AG04449 (cell line): ENCODE measurements at places on chromosomes 16 and 17.

- DNase-seq: no peak
These were observed 579.7 kb downstream of the CDH13 start for GRCh38 chr16:83206426-83206825.

DNA sequence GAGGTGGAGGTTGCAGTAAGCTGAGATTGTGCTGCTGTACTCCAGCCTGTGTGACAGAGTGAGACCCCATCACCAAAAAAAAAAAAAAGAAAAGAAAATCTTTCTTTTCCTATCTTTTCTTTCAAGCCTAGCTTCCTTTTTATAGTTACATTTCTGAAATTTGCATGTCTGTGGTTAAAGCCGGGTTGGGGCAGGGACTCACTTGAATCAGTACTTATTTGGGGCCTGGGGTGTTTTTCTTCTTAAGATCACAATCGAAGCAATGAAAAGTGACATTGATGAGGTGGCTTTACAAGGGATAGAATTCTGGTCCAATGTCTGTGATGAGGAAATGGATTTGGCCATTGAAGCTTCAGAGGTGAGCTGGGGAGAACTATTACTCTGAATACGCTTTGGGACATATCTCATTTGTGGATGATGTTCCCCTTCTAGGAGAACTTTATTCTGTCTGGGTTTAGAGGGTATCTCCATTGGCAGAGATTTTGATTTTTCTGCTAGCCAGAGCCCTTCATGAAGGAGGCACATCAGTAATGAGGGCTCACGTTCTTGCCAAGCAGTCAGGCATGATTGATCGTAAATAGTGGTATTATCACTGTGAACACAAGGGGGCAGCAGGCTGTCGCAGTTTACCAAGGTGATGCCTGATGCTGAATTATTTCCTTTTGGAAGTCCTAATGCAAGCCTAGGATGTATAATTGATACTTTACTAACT lies 14.3 kb downstream of the KPNB1 start:
- DNase-seq: no peak

GRCh38 chr17:15408803-15409202 lies 58.6 kb downstream of the CDRT4 start:
- DNase-seq: no peak

DNA sequence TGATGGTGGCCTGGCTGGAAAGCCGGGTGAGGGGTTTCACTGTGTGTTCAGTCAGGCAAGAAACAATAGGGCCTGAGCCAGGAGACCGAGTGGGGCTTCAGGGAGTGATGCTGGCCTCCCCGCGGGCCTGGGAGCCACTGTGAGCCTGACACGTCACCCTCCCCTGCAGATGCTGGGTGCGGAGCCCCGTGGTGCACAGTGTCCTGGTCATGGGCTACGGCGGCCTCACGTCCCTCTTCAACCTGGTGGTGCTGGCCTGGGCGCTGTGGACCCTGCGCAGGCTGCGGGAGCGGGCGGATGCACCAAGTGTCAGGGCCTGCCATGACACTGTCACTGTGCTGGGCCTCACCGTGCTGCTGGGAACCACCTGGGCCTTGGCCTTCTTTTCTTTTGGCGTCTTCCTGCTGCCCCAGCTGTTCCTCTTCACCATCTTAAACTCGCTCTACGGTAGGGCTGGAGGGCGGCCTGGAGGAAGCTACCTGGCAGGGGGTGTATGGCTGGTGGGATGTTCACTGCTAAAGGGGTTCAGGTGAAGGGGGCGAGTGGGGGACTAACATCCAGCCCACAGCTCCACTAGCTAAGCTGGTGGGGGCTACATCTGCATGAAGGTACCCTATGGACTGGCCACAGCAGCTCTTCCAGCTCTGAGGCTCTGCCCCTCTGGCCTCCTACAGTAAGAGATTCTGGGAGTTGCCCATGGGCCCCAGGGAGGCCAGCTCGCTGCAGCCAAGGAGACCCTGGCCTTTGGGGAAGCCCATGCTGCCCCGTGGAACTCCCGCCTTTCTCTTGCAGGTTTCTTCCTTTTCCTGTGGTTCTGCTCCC lies 32.4 kb downstream of the ADGRG5 start:
- no peak for DNase-seq

DNA sequence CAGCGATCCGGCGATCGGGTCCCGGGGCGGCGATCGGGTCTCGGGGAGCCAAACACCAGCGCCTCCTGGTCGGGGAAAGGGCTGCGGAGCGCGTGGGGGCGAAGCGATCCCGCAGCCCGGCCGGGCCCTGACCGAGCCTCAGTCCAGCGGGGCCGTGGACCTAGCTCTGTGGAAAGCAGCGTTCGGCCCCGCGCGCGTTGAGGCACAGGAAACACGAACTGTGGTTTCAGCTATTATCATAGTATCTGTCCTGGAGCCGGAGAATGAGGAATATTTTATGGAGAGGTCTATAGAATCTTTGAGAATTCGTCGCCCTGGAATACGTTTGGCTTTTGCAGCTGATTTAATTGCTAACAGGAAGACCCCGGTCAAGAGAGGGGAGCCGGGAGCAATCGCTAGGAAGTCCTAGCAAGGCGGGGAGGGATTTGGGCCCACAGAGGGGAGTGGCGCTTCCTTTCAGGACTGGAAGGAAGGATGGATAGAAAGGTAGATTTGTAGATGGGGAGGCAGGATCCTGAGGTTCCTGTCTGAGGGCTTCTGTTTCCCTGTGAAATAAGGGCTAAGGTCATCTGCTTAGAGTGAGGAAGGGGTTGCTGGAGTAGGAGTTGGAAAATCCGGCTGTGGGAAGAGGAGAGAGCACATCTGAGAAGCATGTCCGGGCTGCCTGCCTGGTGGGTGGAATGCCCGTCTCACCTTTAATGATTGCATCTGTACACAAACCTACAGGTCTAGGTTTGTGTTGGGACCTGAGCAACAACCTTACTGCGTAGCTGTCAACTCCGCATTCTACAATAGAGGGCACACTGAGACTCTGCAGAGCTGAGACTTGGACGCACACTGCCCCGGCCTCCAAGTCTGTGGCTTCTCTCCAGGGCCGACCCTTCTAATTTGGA lies 770 bp downstream of the CCNF start:
- DNase-seq: no peak

GRCh38 chr16:82585675-82586074 lies 41.1 kb upstream of the CDH13 start:
- peak; percentile 34 for DNase-seq

- DNase-seq: no peak
These were observed 37.2 kb downstream of the LITAFD start for GRCh38 chr16:8919089-8919933.
